Activated naive CD8-positive, alpha-beta T cell treated with anti-CD3 and anti-CD28 coated beads for 36 hours (primary cell): ENCODE measurements at places on chromosomes 7 and 10. TPM values are rescaled to one million over a fixed set of nuclear protein-coding genes. Genes with fewer than 3 reads are reported as not detected.

The GIMAP6 gene
- total RNA-seq = 34.2 TPM

The CDK14 gene
- 0.92 TPM for total RNA-seq

GRCh38 chr10:10792681-10793080, 225.0 kb upstream of the CELF2 start:
- no peak for DNase-seq

The ECD gene
- total RNA-seq = 39.8 TPM

The CYP3A7 gene
- not detected for total RNA-seq

The EFCAB10 gene
- not detected for total RNA-seq

The ZNF853 gene
- 2.2 TPM for total RNA-seq

The CCL24 gene
- total RNA-seq = not detected

The RAPGEF5 gene
- 0.54 TPM for total RNA-seq

The RBP3 gene
- not detected for total RNA-seq

The NODAL gene
- not detected for total RNA-seq

DNA sequence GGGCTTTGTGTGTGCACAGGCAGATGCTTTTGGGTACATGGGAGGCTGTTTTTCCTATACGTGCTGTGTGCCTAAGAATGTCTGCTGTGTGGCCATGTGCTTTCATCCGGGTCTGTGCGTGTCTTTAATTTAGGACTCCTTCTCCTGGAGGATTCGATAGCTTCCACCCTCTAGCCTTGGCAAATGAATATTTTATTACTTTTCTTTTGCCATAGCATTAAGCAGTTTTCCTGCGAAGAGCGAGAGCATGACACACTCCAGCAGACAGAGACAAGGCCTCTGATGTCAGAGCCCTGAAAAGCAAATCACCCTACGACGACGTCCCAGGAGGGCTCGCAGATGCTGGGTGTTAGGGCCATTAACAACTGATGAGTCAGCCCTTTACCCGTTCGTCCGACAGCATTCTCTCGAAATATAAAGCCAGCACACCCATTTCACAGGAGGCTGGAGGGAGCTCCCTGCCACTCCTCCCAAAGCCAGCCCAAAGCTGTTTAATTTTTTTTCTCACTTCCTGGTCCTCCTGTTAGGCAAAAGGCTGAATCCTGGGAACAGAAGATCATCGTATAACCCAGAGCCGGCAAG, 311.3 kb upstream of the ZMIZ1 start:
- DNase-seq = no peak

The GIMAP8 gene
- 11.9 TPM for total RNA-seq

The CPEB3 gene
- 1.5 TPM for total RNA-seq

GRCh38 chr7:138258197-138258559, 181.9 kb downstream of the AKR1D1 start:
- no peak for DNase-seq

DNA sequence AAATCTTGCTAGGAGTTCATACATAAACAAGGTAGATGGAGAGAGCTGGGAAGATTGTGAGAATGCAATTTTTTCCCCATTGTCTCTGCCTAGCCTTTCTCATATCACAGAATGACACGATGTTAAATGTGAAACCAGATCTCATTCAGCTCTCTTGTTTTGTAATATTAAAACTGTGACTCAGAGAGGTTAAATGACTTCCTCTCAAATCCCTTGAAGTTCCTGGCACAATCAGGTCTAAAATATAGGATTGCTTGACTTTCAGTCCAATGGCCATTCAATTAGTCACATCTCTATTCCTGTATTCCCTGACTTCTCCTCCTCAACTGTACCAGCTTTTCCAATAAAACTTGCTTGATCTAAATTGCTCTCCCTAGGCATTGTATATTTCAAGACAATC, 3.1 kb downstream of the ANKRD22 start:
- no peak for DNase-seq

GRCh38 chr7:22612776-22613175, 112.8 kb upstream of the STEAP1B start:
- DNase-seq = no peak

- DNase-seq = peak; percentile 37
Observed at GRCh38 chr10:11610826-11611247, 613 bp downstream of the USP6NL start.

- no peak for DNase-seq
Observed at GRCh38 chr7:158816271-158816670, 13.0 kb downstream of the ESYT2 start.

The FXYD4 gene
- total RNA-seq = not detected
